Naive thymus-derived CD8-positive, alpha-beta T cell (primary cell): ENCODE measurements at places on chromosomes 4 and X. TPM values are rescaled to one million over a fixed set of nuclear protein-coding genes. Genes with fewer than 3 reads are reported as not detected.

RTL9 gene
- total RNA-seq: not detected

DNA sequence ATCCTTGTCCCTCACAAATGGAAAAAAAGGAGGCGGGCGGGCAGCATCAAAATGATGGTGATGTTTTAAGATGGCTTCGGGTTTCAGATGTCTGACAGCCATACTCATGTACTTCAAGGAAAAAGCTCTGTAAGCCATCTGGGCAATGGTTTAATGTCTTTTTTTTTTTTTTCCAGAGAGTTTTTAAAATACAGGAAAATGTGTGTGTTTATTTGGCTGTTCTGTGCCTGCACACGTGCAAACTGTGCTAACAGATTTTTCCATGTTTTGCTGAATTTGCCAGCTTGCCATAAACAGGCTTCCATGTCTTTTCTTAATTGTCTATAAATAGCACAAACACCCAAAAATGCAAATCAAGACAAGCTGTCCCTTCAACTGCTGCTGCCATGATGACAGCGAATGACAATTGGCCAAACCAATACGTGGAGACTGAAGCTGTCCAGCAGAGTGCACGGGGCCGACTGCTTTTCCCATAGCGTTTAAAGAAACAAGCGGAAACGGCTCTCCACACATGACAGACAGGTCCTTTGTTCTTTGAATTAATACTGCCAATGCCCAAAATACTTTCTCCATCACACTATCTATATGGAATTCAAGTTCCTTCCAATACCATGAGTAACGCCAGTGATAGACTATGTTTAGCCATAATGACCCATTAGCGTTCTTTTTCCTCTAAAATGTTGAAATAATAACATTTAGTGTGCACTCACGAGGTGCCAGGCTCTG, 35.7 kb downstream of the AFAP1 start:
- DNase-seq: no peak
- no peak overlapping the region for H3K4me3 ChIP-seq
- H3K36me3 ChIP-seq: no peaks in the 10 kb centered on the region
- H3K27ac ChIP-seq: no peak overlapping the region
- no peaks in the 10 kb centered on the region for H3K27me3 ChIP-seq

- DNase-seq: no peak
- no peaks in the 10 kb centered on the region for H3K27me3 ChIP-seq
- no peak overlapping the region for H3K27ac ChIP-seq
- H3K36me3 ChIP-seq: no peaks in the 10 kb centered on the region
Measured at GRCh38 chrX:123170546-123170945, 13.5 kb upstream of the GRIA3 start.

SPARCL1 gene
- not detected for total RNA-seq

TAF7L gene
- total RNA-seq: not detected

SORBS2 gene
- not detected for total RNA-seq

DNA sequence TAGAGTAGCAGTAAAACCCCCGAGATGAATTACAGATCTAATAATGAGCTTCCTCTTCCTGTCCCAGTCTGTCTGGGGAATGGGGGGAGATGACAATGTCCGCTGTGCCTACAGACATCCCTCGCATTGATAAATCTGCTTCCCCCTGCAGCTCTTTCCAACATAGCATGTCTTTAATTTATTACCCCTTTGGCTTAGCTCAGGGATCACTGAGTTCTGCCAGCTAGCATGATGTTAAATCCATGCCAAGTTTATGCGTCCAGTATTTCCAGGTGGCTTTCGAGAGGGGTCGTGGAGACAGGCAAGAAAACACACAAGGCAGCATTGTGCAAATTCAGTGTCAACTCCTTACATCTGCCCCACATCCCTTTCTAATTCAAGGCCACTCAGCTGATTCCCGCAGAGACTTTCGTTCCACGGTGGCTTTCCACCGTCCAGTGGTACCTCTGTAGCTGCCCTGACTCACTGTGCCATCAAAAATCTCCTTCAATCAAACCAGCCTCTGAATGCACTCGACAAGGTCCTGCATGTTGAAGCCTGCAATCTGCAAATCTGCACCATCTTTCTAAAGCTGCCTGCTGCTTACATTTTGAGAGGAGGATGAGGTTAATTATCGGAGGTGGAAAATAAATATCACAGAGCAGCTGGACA, 75.1 kb downstream of the MXRA5 start:
- H3K27me3 ChIP-seq: no peaks in the 10 kb centered on the region
- no peak for DNase-seq
- no peak overlapping the region for H3K27ac ChIP-seq

- no peaks in the 10 kb centered on the region for H3K4me1 ChIP-seq
- H3K27ac ChIP-seq: no peak overlapping the region
Measured at GRCh38 chr4:11223311-11223710, 205.4 kb downstream of the HS3ST1 start.

DNA sequence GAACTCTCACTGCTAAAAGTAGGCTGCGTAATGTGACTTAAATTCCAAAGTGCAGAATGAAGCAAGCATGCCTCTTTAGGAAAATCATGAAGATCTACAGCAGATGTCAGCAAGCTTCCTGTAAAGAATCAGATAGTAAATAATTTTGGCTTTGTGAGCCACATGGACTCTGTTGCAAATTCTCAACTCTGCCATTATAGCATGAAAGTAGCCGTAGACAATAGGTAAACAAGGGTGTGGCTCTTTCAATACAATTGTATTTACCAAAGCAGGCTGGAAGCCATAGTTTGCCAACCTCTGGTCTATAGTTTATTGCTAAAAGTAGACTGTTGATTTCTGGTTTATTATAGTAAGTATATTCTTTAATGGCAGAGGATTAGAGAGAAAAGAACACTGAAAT, 80.3 kb upstream of the FAM9B start:
- H3K4me1 ChIP-seq: no peaks in the 10 kb centered on the region
- DNase-seq: no peak
- H3K27me3 ChIP-seq: no peaks in the 10 kb centered on the region
- no peak overlapping the region for H3K4me3 ChIP-seq

TRAM1L1 gene
- not detected for total RNA-seq

DNA sequence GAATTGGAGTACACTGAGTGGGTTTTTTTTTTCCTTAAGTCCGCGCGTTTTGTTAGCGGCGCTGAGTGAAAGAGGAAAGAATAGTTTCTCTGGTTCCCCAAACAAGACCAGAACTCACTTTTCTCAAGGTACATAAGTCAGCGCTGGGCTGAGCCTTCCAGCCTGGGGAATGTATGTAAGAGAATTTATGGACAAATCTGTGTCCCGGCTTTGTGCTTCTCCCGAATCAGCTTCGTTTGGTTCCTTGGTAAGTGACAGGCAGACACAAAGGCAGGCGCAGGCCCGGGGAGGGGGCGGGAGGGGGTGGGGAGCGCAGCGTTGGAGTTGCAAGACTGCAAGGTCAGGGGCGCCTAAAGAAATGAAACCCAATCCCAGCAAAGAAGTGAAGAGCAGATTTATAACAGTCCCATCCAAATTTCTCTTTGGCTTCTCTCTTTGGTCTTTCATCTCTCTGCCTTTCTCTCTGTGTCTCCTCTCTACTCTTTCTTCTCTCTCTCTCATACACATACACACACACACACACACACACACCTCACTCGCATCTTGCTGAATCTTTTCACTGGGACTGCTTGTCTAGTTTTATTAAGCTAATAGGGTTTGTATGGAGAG, 981 bp downstream of the TET2 start:
- peaks cover 47% of the 10 kb centered on the region for H3K4me1 ChIP-seq
- no peaks in the 10 kb centered on the region for H3K36me3 ChIP-seq
- DNase-seq: peak; percentile 29
- peak overlapping the region; percentile 100 for H3K27ac ChIP-seq
- H3K4me3 ChIP-seq: peak overlapping the region; percentile 99

DNA sequence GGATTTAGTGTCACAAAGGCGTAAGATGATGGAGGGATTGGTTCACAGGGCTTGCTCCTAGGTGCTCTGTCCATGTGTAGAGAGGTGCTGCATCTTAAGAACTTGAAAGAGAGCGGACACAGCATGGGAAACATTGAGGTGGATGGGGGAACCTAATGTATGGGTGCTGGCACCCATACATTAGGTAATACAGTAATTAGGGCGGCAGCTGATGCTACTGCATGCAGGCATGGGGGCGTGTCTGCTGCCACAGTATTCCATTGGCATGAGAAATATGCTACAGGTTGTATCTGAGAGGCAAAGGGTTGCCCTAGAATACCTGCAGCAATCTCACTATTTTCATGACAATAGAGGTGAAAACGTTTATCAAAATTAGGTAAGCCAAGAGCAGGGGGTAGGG, 45.8 kb upstream of the UXT start:
- no peaks in the 10 kb centered on the region for H3K4me1 ChIP-seq
- H3K27ac ChIP-seq: no peak overlapping the region
- DNase-seq: no peak
- peaks cover 4% of the 10 kb centered on the region for H3K27me3 ChIP-seq
- no peak overlapping the region for H3K4me3 ChIP-seq

ASMT gene
- total RNA-seq: not detected

GRCh38 chrX:154824638-154825037, 9.8 kb downstream of the SMIM9 start:
- no peaks in the 10 kb centered on the region for H3K36me3 ChIP-seq
- no peak for DNase-seq
- no peaks in the 10 kb centered on the region for H3K27me3 ChIP-seq
- H3K4me3 ChIP-seq: no peak overlapping the region
- no peak overlapping the region for H3K27ac ChIP-seq

- H3K4me1 ChIP-seq: no peaks in the 10 kb centered on the region
- H3K36me3 ChIP-seq: no peaks in the 10 kb centered on the region
- no peak for DNase-seq
Measured at GRCh38 chr4:105662935-105663675, 45.4 kb downstream of the INTS12 start.

DNA sequence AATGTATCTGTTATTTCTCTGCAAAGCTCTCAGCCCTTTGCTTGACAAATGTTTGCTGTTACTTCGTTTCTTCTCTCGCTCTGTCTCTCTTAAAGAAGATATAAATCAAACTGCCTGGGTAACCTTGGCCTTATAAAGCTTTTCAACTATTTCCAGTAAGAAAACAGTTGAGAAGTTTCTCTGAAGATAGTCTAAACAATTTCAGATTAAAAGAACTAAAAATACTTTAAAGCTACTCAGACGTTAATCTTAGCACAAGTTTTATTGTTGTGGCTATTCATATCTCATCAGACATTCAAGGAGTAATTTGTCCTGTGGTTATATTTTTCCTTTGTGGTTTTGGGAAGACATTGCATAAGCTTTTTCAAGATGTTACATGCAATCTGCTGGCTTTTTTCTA, 22.6 kb downstream of the HOPX start:
- H3K36me3 ChIP-seq: no peaks in the 10 kb centered on the region
- no peak for DNase-seq
- peak overlapping the region; percentile 58 for H3K27ac ChIP-seq
- no peak overlapping the region for H3K4me3 ChIP-seq

DNA sequence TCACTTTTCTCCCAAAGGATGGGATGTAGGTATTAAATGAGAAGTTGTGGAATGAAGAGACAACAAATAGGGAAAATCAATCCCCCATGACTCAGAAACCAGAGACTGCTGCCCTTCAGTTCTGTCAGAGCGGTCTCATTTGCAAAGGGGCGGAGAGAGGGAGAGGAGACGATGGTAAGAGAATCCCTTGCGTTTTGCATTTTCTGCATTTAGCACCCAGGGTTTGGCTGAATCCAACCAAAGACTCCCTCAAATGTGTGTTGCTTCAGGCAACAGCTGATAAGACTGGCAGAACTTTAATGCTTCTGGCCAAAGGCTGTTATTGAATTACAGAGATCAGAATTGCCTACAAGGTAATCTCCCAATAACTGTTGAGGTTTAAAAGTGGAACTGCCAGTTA, 230.2 kb downstream of the EVC2 start:
- H3K4me3 ChIP-seq: no peak overlapping the region
- H3K4me1 ChIP-seq: no peaks in the 10 kb centered on the region
- H3K36me3 ChIP-seq: no peaks in the 10 kb centered on the region
- DNase-seq: no peak
- H3K27ac ChIP-seq: no peak overlapping the region

DNA sequence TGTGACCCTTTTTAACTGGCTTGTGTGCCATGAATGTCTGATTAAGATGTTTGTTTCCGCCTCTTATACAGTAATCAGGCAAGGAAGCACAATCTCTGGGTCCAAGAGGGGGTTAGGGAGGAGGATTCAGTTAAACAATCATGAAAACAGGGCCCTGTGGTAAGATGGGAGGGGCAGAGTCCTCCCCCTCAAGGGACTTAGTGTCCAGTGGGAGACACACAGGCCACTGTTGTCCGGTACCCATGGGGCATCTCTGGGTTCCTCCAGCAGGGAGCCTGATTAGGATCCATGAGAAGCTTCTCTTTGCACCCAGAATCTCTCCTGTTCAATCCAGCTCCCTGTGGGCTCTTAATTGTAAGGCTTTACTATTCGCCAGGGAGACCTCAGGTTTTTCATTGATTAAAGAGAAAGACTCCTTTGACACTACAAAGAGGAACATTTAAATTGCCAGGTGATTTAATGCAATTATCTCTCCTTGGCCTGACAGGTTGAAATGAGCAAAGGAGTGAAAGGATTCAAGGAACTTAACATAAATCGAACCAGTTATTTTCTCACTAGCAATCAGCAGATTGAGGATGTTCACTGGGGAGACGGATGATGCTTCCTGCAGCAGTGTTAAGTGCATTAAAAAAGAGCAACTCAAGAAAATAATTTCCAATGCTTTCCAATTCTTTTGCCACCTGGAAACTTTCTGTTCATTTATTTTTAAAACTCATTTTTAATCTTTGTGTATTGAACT, 225.4 kb downstream of the PTTG2 start:
- H3K4me3 ChIP-seq: no peak overlapping the region
- DNase-seq: no peak
- H3K36me3 ChIP-seq: no peaks in the 10 kb centered on the region
- H3K27me3 ChIP-seq: no peaks in the 10 kb centered on the region
- H3K27ac ChIP-seq: no peak overlapping the region

GRCh38 chrX:16836371-16836770, 33.8 kb downstream of the RBBP7 start:
- no peaks in the 10 kb centered on the region for H3K27me3 ChIP-seq
- H3K27ac ChIP-seq: peak overlapping the region; percentile 85
- DNase-seq: no peak
- no peak overlapping the region for H3K4me3 ChIP-seq
- H3K4me1 ChIP-seq: no peaks in the 10 kb centered on the region

- no peaks in the 10 kb centered on the region for H3K4me1 ChIP-seq
- DNase-seq: no peak
- H3K27ac ChIP-seq: no peak overlapping the region
- no peaks in the 10 kb centered on the region for H3K36me3 ChIP-seq
- H3K4me3 ChIP-seq: no peak overlapping the region
- peaks cover 5% of the 10 kb centered on the region for H3K27me3 ChIP-seq
Measured at GRCh38 chr4:6393544-6394475, 78.6 kb downstream of the PPP2R2C start.

NLGN4X gene
- total RNA-seq: not detected

DNA sequence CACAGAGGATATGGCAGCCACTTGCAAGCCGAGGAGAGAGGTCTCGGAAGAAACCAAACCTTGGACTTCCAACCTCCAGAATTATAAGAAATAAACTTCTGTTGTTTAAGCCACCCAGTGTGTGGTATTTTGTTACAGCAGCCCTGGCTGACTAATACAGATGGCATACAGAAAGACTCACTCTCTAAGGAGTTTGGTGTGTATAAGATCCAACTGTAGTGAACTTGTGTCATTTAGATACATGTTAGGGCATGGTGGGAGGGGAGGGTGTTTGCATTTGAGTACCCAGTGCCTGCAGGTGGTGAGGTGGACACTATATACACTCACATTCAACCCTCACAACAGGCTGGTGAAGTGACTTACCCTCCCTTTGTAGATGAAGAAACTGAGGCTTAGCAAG, 233.2 kb upstream of the KLF3 start:
- no peaks in the 10 kb centered on the region for H3K27me3 ChIP-seq
- H3K4me3 ChIP-seq: no peak overlapping the region
- no peak for DNase-seq
- no peak overlapping the region for H3K27ac ChIP-seq

GRCh38 chr4:42282081-42282901, 115.0 kb upstream of the SHISA3 start:
- H3K27me3 ChIP-seq: peaks cover 17% of the 10 kb centered on the region
- H3K4me3 ChIP-seq: peak overlapping the region; percentile 10
- no peak overlapping the region for H3K27ac ChIP-seq
